Karpas-422 (cell line): ENCODE measurements at places on chromosomes 7 and 10. TPM values are rescaled to one million over a fixed set of nuclear protein-coding genes. Genes with fewer than 3 reads are reported as not detected.

DNA sequence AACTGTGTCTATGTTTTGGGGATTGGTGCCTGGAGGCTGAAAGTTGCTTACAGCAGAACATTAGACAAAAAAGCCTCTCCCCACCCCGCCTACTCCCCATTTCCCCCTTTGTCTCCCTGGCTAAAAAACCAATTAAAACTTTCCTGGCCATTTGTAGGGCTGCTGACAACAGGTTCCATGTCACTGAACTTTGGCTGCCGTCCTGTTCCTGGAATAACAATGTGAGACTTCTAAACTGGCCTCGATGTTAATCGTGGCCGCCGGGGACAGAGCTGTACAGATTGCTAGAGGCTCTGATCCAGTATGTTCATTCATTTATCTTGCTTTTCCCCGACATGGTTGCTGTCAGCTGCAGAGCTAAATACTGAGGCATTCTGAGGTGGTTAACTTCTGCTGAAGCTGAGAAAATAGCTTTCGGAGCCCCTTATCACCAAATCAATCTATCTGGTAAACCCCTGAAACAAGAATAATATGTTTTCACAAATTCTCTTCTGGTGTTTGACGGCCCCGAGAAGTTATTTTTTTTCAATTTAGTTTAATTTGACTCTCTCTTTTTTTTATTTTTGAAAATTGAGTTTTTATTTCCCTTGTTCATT lies 271.6 kb downstream of the GFRA1 start:
- no peak for DNase-seq
- no peaks in the 10 kb centered on the region for H3K27me3 ChIP-seq
- no peaks in the 10 kb centered on the region for H3K36me3 ChIP-seq
- H3K4me1 ChIP-seq: no peaks in the 10 kb centered on the region
- H3K4me3 ChIP-seq: no peak overlapping the region

- no peak overlapping the region for H3K27ac ChIP-seq
- no peak for DNase-seq
- H3K36me3 ChIP-seq: no peaks in the 10 kb centered on the region
- H3K27me3 ChIP-seq: no peaks in the 10 kb centered on the region
Measured at GRCh38 chr7:103821092-103821491, 168.4 kb downstream of the RELN start.

- DNase-seq: no peak
- H3K4me3 ChIP-seq: no peak overlapping the region
- no peaks in the 10 kb centered on the region for H3K4me1 ChIP-seq
- no peaks in the 10 kb centered on the region for H3K27me3 ChIP-seq
Measured at GRCh38 chr7:98234429-98235147, 17.4 kb downstream of the TECPR1 start.

GRCh38 chr7:81025360-81025759 lies 106.5 kb upstream of the SEMA3C start:
- H3K36me3 ChIP-seq: no peaks in the 10 kb centered on the region
- no peak overlapping the region for H3K4me3 ChIP-seq
- no peak overlapping the region for H3K27ac ChIP-seq

DNA sequence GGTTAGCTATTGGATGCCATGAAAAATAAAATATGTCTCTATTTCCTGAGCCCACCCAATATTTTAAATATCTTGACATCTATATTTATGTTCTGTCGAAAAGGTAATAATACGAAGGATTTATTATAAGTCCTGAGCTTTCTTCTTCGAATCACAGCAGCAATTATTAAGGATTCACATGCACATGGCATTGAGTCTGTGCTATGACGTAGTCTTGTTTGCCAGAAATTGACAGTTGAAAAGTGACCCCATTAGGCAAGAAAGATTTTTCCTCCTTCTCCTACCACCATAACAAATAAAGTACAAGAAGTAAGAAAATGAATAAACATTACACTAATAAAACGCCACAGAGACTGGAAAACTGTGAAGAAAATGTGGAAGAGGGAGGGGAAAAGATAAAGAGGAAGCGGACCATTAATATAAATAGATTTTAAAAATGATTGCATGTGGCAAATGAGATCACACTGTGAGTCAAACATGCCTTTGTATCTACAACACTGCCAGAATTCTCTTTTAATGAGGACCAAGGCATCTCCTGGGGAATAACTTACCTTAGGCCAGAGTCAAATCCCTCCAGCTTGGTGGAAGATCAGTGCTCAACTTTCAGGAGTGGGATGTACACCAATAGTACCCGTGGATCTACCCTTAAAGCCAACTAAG lies 21.6 kb downstream of the FZD1 start:
- H3K27me3 ChIP-seq: no peaks in the 10 kb centered on the region
- no peaks in the 10 kb centered on the region for H3K36me3 ChIP-seq
- peak overlapping the region; percentile 16; the same call in 1 of the 2 replicates for H3K4me3 ChIP-seq
- no peak for DNase-seq
- H3K4me1 ChIP-seq: peaks cover 64% of the 10 kb centered on the region
- peak overlapping the region; percentile 93 for H3K27ac ChIP-seq

GRCh38 chr7:158488181-158488971 lies 99.2 kb downstream of the PTPRN2 start:
- no peaks in the 10 kb centered on the region for H3K4me1 ChIP-seq
- no peak overlapping the region for H3K4me3 ChIP-seq
- DNase-seq: no peak
- H3K27me3 ChIP-seq: no peaks in the 10 kb centered on the region
- H3K27ac ChIP-seq: no peak overlapping the region

The UCMA gene
- total RNA-seq: 0.63 TPM in 1 of 2 replicates, not detected in the other
